ENCODE measurements at places on chromosomes 7 and 10. TPM values are rescaled to one million over a fixed set of nuclear protein-coding genes. Genes with fewer than 3 reads are reported as not detected.

DNA sequence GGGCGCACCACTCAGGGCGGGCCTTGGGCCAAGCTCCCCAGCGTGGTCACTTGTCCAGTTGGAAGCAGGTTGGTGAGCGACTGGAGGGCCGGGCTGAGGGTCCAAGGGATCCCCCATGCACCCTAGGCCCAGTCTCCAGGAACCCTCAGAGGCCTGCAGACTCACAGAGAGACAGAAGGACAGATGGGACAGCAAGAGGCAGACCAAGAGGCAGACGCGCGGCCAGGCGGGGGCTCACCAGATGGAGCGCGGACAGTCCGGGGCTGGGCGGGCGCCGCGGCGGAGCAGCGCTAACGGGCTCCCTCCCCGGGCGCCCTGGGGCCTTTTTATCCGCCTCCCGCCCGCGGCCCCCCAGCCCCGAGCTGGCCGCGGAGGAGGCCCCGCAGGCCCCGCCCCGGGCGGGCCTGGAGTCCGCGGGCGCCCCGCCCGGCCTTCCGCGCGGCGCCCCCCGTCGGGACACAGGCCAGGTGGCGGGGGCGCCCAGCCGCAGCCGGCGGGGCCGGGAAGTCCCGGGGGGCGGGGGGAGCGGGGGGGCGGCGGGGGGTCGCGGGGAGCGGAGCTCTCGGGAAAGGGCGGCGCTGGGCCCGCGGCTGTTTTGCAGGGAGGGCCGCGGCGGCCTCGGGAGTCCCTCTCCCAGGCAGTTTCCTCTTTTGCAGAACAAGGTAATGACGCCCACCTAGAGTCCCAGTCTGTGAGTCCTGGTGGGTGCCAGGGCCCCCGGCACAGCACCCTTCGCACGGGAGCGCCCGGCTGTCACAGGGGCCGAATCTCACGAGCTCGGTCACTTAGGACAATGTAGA is at the start of gene LOXL4:
Gene LOXL4 (minus strand): TSS at position 301 of the 800 bp plus-strand sequence. CDS start 5,175 bp downstream, outside the sequence.
- H3K36me3 ChIP-seq = no peaks in the 10 kb centered on the region
- no peaks in the 10 kb centered on the region for H3K27me3 ChIP-seq
- DNase-seq = peak; percentile 35
- H3K4me1 ChIP-seq = peaks cover 28% of the 10 kb centered on the region
- peak within 1 kb of the TSS; percentile 77 for H3K27ac ChIP-seq
- peak within 1 kb of the TSS; percentile 51 for H3K4me3 ChIP-seq

DNA sequence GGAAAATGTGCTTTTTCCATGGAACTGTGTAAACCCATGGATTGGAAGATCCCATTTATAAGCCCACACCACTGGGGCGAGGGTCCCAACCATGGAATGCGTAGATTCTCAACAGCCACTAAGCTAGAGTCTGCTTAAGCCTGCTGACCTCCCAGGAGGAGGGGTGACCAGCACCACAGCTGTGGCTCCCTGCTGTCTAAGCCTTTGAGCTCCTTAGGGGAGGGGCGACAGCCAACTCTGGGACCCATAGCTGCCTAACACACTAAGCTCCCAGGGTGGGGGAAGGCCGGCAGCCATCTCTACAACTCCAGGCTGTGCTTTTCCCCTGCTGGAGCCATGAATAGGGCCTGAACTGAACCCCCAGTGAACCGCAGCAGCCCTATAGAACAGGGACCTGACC is 249.8 kb upstream of the HPS1 start:
- DNase-seq = no peak
- no peaks in the 10 kb centered on the region for H3K4me1 ChIP-seq
- H3K36me3 ChIP-seq = no peaks in the 10 kb centered on the region
- H3K27ac ChIP-seq = no peak overlapping the region
- no peak overlapping the region for H3K4me3 ChIP-seq

Gene STEAP4
- total RNA-seq = not detected

Gene LRRTM3
- not detected for total RNA-seq

DNA sequence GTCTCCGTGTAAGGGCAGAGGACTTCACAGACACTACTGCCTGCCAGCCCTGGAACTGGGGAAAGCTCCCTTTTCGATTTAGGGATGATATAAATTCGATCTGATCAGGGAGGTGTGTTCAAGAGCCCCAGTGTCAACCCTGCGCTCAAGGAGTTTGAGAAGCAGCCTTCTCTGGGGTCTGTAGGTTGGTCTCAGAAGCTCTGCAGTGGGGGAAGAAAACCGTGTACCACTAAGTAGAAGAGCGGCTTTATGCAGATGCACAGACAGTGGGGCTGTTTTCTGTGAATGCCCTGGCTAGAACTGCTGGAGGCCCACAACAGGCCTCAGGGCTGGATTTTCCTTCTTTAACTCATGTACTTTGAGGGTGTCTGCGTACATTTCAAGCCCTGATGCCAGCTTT is 6.3 kb upstream of the TBX20 start:
- no peak for DNase-seq
- no peaks in the 10 kb centered on the region for H3K27me3 ChIP-seq
- no peaks in the 10 kb centered on the region for H3K36me3 ChIP-seq
- no peak overlapping the region for H3K4me3 ChIP-seq
- no peaks in the 10 kb centered on the region for H3K4me1 ChIP-seq

DNA sequence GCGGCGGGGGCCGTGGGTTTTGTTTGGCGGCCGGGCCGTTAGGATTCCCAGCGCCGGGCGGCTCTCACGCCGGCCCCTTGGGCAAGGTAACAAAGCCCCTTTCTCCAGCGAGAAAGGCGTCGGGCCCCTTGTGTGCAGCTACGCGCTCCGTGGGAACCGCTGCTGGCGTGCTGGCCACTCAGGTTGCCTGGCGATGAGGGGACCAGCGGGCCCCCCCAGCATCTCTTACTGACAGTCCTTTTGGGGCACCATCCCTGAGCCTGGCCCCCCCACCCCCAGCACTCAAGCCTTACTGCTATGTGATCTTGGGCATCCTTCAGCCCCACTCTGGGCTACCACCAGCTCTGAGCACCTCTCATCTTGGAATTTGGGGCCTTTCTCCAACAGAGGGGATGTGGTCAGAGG is 1.8 kb downstream of the LFNG start:
- H3K4me3 ChIP-seq = peak overlapping the region; percentile 3
- peaks cover 55% of the 10 kb centered on the region for H3K4me1 ChIP-seq
- no peak for DNase-seq
- no peaks in the 10 kb centered on the region for H3K27me3 ChIP-seq

Gene PON1
- total RNA-seq = not detected

Measured in Caco-2 (cell line).